ENCODE measurements at places on chromosomes 6 and 20.

DNA sequence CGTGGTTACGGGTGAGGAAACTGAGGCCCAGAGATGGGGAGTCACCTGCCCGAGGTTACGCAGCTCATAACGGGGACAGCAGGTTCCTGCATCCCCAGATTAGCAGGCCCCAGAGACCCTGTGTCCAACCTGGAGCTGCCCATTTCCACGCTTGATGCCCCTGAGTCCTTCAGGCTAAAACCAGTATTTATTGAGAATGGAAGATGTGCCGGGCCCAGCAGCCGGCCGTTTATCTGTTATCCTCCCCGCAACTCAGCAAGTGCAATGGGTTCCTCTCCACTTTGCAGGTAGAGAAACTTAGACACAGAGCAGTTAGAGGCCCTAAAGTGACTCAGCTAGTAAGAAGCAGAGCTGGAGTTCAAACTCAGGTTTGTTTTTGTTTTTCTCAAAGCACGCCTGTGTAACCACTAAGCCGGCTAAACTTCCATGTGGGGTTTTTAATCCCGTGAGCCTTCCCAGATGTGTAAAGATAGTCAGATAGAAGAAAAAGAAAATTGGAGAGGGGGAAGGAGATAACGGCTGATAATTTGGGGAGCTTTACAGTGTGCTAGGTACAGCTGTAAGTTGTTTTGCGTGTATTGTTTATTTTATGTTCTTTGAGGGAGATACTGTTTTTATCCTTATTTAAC is 775 bp downstream of the PFDN4 start:
- peak; percentile 32 for DNase-seq

DNA sequence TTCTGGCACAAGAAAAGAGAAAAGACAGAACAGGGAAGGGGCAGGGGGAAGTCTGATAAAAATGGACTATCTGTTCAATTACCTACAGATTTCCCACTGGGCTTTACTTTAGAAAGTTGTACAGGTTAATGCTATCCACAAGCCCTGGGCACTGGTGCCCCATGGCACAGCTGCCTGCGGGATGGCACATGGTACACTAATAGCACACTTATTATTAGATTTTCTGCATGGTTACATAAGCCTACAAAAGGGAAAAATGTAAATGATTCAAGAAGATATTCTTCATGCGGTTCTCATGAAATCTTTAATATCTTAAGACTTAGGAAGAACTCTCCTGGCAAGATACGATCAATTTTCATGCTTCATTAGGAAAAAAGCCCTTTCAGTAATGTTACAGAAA is 137.5 kb downstream of the GMPR start:
- DNase-seq = no peak

- DNase-seq = no peak
These were observed 63.9 kb downstream of the CHMP4B start for GRCh38 chr20:33875055-33875454.

- no peak for DNase-seq
These were observed 114.1 kb downstream of the GJA10 start for GRCh38 chr6:90008189-90008907.

GRCh38 chr6:115969930-115970273 is 90.8 kb downstream of the FRK start:
- DNase-seq = no peak

GRCh38 chr20:21074605-21075336 is 31.4 kb downstream of the LINC00237 start:
- DNase-seq = peak; percentile 34

DNA sequence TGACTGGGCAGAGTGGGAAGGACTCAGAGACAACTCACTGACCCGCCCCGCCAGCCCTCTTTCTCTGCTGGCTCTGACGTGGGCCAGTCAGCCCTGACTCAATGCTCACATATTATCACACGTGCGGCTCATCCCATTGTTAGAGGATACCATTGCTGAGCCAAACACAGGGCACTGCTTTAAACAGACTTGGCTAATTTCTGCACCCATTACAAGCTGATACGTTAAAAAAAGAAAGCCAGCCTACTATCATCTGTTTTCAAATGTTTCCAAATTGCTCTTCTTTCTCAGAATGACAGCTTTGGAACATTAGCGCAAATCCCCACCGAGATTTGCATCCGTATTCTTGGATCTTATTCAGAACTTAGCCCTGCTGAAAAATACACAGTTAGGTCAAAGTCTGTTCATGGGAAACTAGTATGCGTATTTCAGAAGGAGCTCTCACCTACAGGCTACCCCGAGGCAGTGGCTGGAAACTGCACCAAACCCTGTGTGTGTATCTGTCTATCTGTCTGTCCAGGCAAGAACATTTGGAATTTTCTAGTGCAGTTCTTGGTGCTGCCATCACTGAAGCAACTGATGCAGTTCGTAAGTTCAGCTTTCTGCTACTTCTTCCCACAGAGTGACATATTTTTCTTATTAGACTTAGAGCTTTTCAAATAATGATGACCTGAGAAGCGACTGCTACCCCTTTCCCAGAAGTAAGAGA is 32.8 kb downstream of the RAMACL start:
- DNase-seq = no peak

GRCh38 chr6:25842526-25842925 is 10.7 kb upstream of the SLC17A1 start:
- no peak for DNase-seq

- DNase-seq = no peak
These were observed at the start of gene TSPO2 for GRCh38 chr6:41042226-41043055. Gene TSPO2 (plus strand): TSS chr6:41042467. CDS start chr6:41042986, 519 bp downstream.

GRCh38 chr6:79546186-79546585 is 9.0 kb upstream of the LCA5 start:
- DNase-seq = no peak

GRCh38 chr6:107607116-107607515 is 117.2 kb downstream of the SOBP start:
- no peak for DNase-seq

GRCh38 chr20:43809206-43809819 is 82.5 kb upstream of the GTSF1L start:
- no peak for DNase-seq

GRCh38 chr6:148405894-148406293 is 63.3 kb downstream of the SASH1 start:
- no peak for DNase-seq

- DNase-seq = no peak
These were observed 80.7 kb upstream of the PTPRK start for GRCh38 chr6:128601060-128601459.

DNA sequence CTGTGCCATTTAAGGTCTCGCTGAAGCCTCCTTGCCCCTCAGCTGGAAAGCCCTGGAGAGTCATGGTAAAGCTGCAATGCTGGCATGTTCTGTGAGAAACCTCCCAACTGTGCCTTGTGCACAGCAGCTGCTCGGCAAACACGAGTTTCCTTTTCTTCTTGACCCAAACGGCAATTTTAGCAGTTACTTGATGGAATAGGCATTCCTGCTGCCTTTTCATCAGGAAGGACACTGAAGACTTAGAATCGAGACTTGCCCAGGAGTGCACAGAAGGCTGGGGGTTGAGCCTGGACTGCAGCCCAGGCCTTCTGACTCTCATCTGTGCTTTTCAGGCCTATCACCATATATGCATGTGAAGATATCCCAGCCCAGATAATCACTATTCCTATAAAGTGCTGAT is 28.7 kb upstream of the CLDN20 start:
- no peak for DNase-seq

- no peak for DNase-seq
These were observed 24.0 kb upstream of the MLN start for GRCh38 chr6:33827546-33828451.

GRCh38 chr6:118940770-118941169 is 5.8 kb upstream of the MCM9 start:
- DNase-seq = no peak

GRCh38 chr20:54132612-54133433 is 41.0 kb downstream of the CYP24A1 start:
- DNase-seq = peak; percentile 4

- no peak for DNase-seq
These were observed 65.8 kb downstream of the BTBD9 start for GRCh38 chr6:38573801-38574395.

- no peak for DNase-seq
These were observed 186.4 kb downstream of the SASH1 start for GRCh38 chr6:148529010-148529409.

GRCh38 chr20:20079102-20079784 is 26.9 kb downstream of the CFAP61 start:
- peak; percentile 53 for DNase-seq

GRCh38 chr6:5994234-5994998 is 12.3 kb downstream of the NRN1 start:
- DNase-seq = no peak

DNA sequence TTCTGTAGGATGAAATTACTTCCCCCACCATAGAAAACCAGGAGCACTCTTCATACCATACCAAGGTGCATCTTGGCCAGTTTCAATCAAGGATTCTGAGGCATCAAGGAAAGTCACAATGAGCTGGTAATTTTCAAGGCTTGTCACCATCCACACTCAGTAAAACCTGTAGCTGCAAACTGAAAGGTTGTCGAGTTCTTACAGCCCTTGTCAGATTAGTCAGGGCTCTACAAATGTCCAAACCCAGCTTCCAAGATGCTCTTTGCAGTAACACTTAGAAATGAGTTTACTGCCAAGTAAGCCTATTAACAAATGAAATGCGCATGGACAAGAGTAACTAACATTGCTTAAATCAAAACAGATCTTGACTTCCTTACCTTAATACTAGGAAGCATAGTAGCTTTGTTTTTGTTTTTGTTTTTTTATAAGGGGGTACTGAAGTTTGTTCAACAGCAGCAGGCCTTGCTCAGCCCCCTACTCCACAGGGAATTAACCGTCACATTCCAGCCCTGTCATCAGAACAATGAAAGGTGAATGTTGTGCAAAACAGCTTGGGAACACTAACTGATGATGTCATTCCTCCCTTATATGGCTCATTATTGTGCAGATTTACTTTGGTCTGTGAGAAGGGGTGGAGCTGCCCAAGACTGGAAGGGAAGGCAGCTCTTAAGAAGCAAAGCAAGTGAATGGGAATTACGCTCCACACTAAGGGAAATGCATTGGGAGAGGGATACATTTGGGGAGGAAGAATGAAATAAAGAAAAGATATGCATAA is 49.9 kb upstream of the TMEM30A start:
- no peak for DNase-seq

GRCh38 chr6:132789396-132789776 is 9.1 kb downstream of the SLC18B1 start:
- DNase-seq = no peak

DNA sequence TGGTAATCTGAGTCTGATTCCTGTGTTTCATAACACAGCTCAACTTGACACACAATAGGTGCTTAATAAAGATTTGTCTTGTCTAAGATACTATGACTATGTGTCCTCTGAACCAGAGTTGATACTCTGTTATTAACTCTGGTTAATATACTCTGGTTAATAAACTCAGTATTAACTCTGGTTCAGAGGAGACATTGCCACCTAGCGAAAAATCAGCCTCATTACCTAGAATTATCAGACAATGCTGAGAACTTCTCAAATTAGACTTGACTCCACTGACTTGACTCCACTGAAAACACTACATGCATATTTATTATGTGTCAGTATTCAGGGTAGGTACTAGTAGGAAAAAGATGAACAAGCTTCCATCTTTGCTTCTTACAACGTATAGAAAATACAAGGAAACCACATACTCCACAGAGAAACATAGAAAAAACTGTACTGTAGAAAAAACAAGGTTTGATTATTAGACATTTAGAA is 73.9 kb downstream of the AHI1 start:
- DNase-seq = peak; percentile 71

DNA sequence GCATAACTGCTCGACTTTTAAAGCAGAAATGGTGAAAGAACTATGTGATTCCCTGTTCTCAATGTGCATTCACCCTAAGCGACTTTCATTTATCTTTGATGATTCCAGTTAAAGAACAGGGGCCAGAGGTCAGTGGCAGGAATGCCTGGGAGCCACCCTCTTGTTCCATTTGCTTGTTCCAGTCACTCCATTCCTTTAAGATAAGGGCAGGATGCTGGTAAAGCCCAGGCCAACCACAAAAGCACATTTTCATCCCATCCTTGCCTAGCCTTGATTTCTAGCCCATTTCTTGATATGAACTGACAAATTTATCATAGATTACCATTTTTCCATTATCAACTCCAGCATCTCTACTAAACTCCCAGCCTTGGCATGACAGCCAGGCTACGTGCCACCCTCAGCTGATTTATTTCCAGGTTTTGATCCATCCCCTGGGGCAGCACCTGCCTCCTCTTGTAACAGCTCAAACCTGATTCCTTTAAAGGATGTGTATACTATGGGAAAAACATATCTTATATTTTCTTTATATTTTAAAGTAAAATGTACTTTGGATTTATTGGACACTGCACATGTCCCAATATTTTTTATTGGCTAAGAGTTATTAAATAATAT is 19.2 kb downstream of the HMGN3 start:
- peak; percentile 13 for DNase-seq

DNA sequence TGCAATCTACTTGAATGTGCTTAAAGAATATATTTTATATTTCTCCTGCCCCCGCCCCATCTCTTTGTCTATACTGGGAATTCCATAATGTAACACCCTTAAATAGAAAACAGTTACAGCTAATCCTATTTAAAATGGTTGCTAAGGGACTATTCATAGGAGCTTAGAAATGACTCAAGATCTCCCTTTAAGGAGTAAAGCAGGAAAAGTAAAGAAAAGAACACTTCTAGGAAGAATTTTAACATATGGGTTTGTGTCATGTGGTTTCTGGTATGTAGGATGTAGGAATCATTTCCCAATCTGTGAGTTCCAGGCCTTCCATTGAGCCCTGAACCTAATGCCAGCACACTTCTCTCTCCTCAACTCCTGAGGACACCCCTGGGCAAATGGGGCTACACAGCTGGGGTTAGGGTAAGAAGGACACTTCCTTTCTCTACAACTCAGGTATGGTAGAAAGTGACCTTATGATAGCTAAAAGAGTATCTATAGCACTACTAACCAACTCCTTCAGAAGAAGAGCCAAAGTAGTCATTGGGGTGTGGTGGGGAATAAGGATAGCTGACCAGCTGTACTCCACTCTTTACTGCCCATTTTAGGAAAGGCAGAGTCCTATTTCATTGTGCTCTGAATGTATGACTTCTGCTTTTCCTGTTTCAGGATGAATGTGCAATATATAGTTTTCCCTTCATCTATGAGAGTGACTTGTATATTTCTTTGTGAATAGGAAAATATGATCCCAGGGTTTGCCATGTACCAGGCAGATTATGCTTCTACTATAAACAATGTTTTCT is 27.3 kb downstream of the RIMS1 start:
- DNase-seq = no peak

- DNase-seq = no peak
These were observed 48.8 kb upstream of the ZNF217 start for GRCh38 chr20:53642196-53643030.

DNA sequence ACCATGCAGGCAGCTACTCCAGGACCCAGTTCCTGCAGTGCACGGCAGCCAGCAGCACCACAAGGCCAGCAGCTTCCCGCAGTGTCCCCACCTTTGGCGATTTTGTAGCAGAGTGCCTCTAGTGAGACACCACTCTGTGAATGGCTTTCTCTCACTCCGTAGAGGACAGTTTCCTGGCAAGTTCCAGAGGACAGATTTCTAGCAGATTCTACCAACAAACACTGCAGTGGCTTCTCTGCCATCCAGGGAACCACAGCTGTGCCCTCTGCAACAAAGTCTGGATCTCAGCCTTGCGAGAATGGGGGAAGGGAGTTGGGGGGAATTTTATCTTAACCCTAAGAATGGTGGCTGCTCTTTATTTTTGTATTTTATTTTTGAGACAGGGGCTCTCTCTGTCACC is 28.7 kb downstream of the SNHG17 start:
- DNase-seq = no peak
